BJ (cell line): ENCODE measurements at places on chromosomes 7 and 10. TPM values are rescaled to one million over a fixed set of nuclear protein-coding genes. Genes with fewer than 3 reads are reported as not detected.

Gene TMEM184A
- 0.38 and 1.3 TPM in 2 replicates for polyA plus RNA-seq

Gene ALOX5
- polyA plus RNA-seq = not detected in 2 replicates

Gene SFXN2
- polyA plus RNA-seq = 4.3 and 5.6 TPM in 2 replicates

Gene PDIA4
- polyA plus RNA-seq = 173 and 204 TPM in 2 replicates

Gene SYCE1
- polyA plus RNA-seq = 0.78 and 0.94 TPM in 2 replicates

Gene NEUROD6
- not detected in 2 replicates for polyA plus RNA-seq

Gene INPP5A
- 59.1 and 60.1 TPM in 2 replicates for polyA plus RNA-seq

Gene ADK
- polyA plus RNA-seq = 19.4 and 37.6 TPM in 2 replicates

Gene ITPRID1
- polyA plus RNA-seq = not detected in 2 replicates

Gene HSPA12A
- polyA plus RNA-seq = 7.0 and 7.9 TPM in 2 replicates
